Stimulated activated CD8-positive, alpha-beta memory T cell treated with anti-CD3 and anti-CD28 coated beads, Interleukin-15, amount 100 ng/mL, for 48 hours (primary cell): ENCODE measurements at places on chromosomes 1 and 21.

DNA sequence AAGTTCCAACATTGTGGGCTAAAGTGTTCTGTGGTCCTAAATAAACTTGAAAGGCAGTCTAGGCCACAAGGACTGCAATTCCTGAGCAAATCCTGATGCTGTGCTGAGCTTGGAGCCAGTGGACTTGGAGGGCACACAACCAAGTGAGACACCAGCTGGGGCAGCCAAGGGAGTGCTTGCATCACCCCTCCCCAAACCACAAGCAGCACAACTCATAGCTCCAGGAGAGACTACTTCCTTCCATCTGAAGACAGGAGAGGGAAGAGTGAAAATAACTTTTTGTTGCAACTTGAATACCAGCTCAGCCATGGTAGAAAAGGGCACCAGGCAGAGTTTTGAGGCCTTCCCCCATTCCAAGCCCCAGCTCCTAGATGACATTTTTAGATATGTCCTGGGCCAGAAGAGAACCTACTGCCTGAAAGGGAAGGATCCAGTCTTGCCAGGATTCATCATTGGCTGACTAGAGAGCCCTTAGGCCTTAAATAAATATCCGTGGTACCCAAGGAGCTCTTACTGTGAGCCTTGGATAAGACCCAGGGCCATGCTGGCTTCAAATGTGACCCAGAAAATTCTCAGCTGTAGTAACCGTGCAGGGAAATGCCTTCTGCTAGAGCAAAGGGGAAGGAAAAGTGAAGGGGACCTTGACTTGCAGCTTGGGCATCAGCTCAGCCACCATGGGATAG lies 35.4 kb upstream of the LRRC8B start:
- DNase-seq: no peak

GRCh38 chr1:65254320-65255034 lies 54.9 kb upstream of the DNAJC6 start:
- peak; percentile 78 for DNase-seq

DNA sequence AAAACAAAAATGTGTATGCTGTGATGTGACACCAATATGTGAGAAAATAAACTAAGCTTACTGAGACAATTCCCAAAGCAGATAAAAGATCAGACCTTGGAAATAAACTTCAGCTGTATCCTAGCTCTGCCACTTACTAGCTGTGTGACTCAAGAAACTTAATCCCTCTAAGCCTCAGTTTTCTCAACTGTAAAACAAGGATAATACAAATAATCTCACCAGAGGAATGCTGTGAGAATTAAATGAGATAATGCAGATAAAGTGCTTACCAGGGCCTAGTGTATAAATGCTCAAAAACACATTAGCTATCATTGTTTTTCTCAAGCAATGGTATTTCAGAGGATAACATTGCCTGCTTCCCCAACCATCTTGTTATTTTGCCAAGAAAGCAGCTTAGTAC lies 2.1 kb downstream of the HEATR1 start:
- DNase-seq: no peak

- DNase-seq: no peak
These were observed 11.0 kb upstream of the WNT9A start for GRCh38 chr1:227958617-227959324.

DNA sequence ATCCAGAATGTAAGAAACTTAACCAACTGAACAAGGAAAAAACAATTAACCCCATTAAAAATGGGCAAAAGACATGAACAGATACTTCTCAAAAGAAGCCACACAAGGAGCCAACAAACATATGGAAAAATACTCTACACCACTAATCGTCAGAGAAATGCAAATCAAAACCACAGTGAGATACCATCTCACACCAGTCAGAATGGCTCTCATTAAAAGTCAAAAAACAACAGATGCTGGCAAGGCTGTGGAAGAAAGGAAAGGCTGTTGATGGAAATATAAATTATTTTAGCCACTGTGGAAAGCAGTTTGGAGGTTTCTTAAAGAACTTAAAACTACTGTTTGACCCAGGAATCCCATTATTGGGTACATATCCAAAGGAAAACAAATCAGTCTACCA lies 51.2 kb downstream of the RGS4 start:
- no peak for DNase-seq

GRCh38 chr1:77218477-77219165 lies 609 bp downstream of the PIGK start:
- DNase-seq: no peak

- no peak for DNase-seq
These were observed 34.0 kb downstream of the MAP3K7CL start for GRCh38 chr21:29164323-29164942.

- no peak for DNase-seq
These were observed 282.1 kb upstream of the BRINP3 start for GRCh38 chr1:190759807-190760206.

- no peak for DNase-seq
These were observed 8.0 kb upstream of the PKP1 start for GRCh38 chr1:201275253-201275666.

DNA sequence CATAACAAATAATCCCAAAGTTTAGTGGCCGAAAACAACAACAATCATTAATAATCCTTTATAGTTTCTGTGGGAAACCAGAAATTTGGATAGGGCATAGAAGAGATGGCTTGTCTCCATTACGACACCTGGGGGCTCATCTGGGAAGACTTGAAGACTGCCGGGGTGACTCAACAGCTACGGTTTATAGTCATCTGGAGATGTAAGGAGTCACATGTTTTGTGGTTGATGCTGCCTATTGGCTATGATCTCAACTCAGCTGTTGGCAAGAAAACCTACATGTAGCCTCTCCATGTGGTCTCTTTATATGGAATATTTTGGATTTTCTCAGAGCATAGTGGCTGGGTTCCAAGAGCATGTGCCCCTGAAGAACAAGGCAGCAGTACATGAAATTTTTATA lies 29.3 kb upstream of the TSPAN2 start:
- DNase-seq: no peak

- DNase-seq: no peak
These were observed 58.6 kb upstream of the PLXNA2 start for GRCh38 chr1:208302699-208303238.

DNA sequence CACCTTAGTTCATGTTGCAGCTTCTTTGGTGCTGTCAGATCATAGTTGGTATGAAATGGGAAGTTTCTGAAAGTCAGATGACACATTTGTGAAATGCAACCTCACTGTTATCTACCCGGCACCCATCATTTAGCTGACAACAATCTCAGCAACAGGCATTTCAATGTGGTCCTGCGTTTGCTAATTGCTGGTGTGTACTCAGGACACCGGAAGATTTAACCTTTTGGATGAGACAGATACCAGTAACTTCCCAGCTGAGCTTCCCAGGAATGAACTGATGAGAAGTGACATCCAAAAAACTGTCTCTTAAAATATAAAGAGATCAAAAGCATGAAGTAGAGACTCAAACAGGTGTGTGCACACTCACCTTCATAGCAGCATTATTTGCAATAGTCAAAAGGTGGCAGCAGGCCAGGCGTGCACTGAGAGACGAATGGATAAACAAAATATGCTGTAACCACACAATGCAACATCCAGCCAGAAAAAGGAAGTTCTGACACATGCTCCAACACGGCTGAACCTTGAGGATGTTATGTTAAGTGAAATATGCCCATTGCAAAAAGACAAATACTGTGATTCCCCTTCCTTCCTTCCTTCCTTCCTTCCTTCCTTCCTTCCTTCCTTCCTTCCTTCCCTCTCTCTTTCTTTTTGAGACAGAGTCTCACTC lies 7.9 kb upstream of the CLDN14 start:
- no peak for DNase-seq
